Uterus (tissue), 4 donors: ENCODE measurements at places on chromosomes 7 and 10. TPM values are rescaled to one million over a fixed set of nuclear protein-coding genes. Genes with fewer than 3 reads are reported as not detected.
A peak's percentile ranks its signal among the peaks of the same experiment; 100 is the strongest.

Gene CALCR
- total RNA-seq, result not detected

Gene C10orf67
- total RNA-seq, result not detected

GRCh38 chr7:91614431-91614830 is 266.1 kb downstream of the MTERF1 start:
- H3K4me1 ChIP-seq, result no peaks in the 10 kb centered on the region
- H3K4me3 ChIP-seq, result no peak overlapping the region
- DNase-seq, result no peak
- no peaks in the 10 kb centered on the region for H3K36me3 ChIP-seq
- H3K27ac ChIP-seq, result no peak overlapping the region

GRCh38 chr10:75662715-75663114 is 231.3 kb downstream of the LRMDA start:
- peak overlapping the region; percentile 97 for H3K27ac ChIP-seq
- no peak overlapping the region for H3K4me3 ChIP-seq
- peaks cover 12% of the 10 kb centered on the region for H3K4me1 ChIP-seq
- no peaks in the 10 kb centered on the region for H3K36me3 ChIP-seq
- peak; percentile 91 for DNase-seq

- H3K36me3 ChIP-seq, result no peaks in the 10 kb centered on the region
- no peaks in the 10 kb centered on the region for H3K27me3 ChIP-seq
- no peaks in the 10 kb centered on the region for H3K4me1 ChIP-seq
- H3K27ac ChIP-seq, result no peak overlapping the region
- no peak for DNase-seq
Observed at GRCh38 chr7:96183163-96183670, 138.7 kb downstream of the SLC25A13 start.
